ENCODE measurements at places on chromosomes 5 and 9.

DNA sequence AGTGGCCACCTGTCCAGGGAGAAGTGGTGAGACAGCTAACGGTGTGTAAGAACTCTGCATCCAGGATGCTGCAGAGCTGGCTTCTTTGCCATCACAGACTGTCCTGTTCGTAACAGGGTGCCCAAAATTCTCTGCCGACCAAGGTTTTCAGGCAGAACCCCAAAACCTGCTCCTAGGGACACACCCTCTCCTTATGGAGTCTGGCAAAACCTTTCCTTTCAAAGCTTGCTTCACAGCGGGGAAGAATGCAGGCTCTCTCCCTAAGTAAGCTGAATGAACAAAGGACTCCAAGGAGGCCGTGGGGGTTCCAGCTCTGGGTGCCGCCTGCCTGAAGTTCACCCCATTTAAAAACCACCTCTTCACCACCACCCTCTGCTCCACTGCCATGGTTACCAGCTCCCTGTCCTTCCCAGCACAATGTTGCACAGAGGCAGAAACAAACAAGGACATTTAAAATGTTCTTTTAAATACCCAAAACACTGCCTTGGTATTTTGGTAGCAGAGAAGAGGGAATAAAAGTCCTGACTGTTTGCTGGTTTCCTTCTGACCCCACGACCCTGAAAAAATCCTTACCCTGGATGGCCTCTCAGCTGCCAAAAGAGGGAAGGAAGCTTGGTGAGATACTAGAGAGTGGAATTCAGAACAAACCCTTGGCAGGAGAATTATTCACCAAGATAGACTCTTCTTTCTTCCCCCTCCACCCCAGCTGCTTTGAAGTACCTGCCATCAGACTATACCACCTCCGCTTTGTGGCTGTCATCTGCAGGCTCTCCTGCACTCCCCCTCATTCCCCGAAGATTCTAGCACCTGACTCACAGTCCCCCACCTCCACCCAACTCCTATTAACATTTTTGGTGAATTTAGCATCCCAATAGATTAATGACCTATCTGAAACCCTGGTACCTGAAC is 7.1 kb upstream of the KLF9 start:
- H3K4me1 ChIP-seq, result peaks cover 40% of the 10 kb centered on the region
- no peaks in the 10 kb centered on the region for H3K36me3 ChIP-seq
- peak; percentile 58 for DNase-seq
- H3K4me3 ChIP-seq, result peak overlapping the region; percentile 81

DNA sequence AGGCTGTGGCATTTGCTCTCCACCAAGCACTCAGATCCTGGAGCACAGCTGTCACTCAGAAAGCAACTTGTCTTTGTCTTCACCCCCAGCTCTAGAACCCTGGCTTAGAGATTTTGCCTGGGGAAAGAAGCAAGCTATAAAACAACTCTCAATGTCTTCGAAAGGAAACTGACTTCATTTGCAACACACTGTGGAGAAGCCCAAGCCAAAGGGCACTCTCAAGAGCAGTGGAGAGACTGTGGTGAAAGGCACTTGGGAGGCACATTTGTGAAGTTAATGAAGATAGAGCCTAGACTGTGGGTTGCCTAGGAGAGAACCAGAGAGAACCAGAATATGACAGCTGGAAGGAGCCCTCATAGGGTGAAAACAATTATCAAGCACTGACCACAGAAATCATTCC is 103.4 kb downstream of the CFAP95 start:
- no peaks in the 10 kb centered on the region for H3K4me1 ChIP-seq
- H3K4me3 ChIP-seq, result no peak overlapping the region
- H3K27me3 ChIP-seq, result peaks cover 17% of the 10 kb centered on the region
- H3K27ac ChIP-seq, result no peak overlapping the region

DNA sequence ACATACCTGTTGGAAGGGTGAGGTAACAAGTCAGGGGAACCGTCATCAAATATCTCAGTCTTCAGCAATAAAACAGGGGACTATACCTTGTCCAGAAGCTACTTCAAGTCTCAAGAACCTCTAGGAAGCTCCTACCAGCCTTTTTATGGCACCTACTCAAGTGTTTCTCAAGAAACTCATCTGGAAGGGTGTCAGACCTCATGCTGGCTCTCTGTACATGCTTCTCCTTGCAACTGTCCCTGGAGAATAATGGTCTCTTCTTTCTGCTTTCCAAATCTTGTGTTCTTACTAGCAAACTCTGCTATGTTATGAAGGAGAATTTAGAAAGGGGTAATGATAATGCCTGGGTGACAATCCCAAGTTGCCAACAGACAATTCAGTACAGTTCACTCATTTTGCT is 8.3 kb upstream of the PTAR1 start:
- H3K27me3 ChIP-seq, result no peaks in the 10 kb centered on the region
- no peaks in the 10 kb centered on the region for H3K4me1 ChIP-seq
- no peaks in the 10 kb centered on the region for H3K36me3 ChIP-seq
- H3K27ac ChIP-seq, result no peak overlapping the region
- no peak overlapping the region for H3K4me3 ChIP-seq
- DNase-seq, result no peak

GRCh38 chr5:138901716-138902115 is 26.6 kb upstream of the LRRTM2 start:
- peaks cover 5% of the 10 kb centered on the region for H3K36me3 ChIP-seq
- peaks cover 6% of the 10 kb centered on the region for H3K27me3 ChIP-seq
- H3K4me3 ChIP-seq, result no peak overlapping the region
- no peak overlapping the region for H3K27ac ChIP-seq
- DNase-seq, result no peak

GRCh38 chr5:76579166-76579937 is 43.9 kb downstream of the F2RL2 start:
- peaks cover 19% of the 10 kb centered on the region for H3K4me1 ChIP-seq
- no peak for DNase-seq
- peaks cover 5% of the 10 kb centered on the region for H3K36me3 ChIP-seq
- no peaks in the 10 kb centered on the region for H3K27me3 ChIP-seq

DNA sequence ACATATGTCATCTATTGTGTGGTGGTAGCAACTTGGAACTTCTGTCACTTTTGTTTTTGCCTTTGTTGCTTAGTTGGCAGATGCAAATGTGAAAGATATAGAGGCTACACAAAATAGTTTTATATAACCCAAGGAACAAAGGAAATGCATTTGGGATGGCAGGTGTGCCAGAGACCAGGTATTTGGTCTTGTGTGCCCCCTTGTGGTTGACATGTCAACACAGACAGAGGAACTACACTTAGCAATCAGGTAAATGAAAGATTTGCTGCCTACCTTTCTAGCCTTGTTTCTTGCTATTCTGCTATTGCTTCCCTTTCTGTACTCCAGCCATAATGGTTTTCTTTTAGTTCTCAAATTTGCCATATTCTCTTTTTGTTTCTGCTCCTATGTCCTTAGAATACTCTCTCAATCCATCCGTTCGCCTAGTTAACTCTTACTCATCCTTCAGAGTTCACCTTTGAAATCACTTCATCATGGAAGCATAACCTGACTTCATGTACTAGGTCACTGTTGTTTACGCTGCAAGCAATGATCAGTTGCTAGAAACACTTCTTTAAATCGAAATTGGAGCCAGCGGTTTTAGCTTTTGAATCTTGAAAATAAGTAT is 119.5 kb downstream of the TRPM3 start:
- H3K4me3 ChIP-seq, result no peak overlapping the region
- H3K27me3 ChIP-seq, result no peaks in the 10 kb centered on the region
- H3K36me3 ChIP-seq, result no peaks in the 10 kb centered on the region
- DNase-seq, result peak; percentile 15
- no peak overlapping the region for H3K27ac ChIP-seq
- H3K4me1 ChIP-seq, result no peaks in the 10 kb centered on the region

DNA sequence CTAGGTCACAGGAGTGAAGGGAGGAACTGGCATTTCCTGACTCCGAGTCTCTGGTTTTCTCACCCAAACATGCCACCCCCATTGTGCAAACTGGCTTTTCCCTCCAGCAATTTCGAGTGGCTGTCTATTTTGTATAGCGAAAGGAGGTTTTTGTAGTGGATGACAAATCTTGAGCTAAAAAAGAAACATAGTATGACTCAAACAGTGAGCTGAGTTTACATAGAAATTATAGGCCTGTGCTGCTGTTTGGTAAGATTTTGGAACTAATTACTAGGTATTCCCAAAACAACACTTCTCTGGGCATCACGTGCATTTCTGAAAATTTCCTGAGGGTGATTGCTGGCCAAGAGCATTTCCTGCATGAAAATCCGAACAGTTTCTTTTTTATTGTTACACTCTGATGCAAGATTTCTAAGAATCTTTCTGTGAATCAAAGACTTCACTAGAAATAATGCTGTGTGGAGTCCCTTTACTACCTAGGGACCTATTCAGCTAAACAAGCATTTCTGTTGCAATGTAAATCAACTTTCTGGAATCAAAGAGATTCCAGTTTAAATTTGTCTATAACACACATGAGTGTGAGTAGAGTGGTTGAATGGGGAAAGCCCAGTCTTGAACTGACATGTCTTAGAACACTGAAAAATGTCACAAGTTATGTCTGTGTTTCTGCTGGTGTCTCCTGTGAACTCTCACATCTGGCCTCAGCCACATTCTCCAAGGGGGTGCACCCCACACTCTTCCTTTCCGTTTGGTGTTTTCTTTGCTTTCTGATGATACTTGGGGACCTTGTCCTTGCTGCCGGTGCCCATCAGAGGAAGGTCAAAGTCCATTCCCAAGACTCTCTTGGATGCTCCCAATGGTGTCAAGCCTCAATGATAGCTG is 33.3 kb upstream of the DAPK1 start:
- peaks cover 12% of the 10 kb centered on the region for H3K4me1 ChIP-seq
- peak; percentile 20 for DNase-seq
- H3K27ac ChIP-seq, result peak overlapping the region; percentile 62

DNA sequence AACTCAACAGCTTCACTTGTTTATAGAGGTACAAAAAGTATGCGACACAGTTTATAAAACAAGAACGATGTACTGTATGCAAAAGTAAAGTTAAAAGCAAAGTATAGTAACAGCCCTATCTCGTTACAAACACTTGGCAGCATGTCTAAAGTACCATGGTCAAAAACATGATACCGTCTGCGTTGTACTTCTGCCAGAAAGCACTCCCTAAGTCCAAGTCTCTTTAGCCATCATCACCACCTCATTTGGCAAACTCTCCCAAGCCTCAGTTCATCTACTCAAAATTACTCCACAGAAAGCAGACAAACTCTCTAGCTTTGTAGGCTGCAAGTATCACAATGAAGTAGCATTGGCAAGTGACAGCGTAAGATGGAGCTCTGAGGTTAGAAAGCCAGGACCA is 73.4 kb downstream of the NFIB start:
- no peak overlapping the region for H3K27ac ChIP-seq
- DNase-seq, result no peak
- H3K36me3 ChIP-seq, result no peaks in the 10 kb centered on the region
- H3K27me3 ChIP-seq, result peaks cover 5% of the 10 kb centered on the region
- no peak overlapping the region for H3K4me3 ChIP-seq

DNA sequence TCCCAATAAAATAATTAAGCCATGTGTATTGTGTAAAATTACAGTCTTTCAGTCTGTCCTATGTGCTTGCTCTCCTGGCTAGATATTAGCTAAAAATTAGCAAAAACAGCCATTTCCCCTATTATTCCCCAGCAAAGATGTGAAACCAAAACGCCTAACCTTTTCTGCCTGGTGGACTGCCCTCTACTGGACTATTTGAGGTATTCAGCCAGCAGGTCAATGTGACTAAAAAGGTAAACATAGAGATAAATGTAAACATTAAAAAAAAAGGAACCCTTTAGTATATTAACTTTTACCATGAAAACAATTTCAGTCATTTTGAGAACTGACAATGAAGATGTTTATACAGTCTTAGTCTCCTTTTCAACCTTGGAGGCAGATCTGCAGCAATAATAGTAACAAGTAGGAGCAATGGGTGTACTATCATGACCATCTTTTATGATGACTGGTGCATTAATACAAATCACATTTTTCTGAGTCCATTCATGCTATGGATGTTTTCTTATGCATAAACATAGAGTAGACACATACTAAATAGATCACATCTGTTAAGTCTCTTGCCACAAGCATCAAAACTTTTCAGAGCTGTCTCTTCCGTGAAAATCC is 10.1 kb downstream of the ATG12 start:
- peak; percentile 39 for DNase-seq
- no peak overlapping the region for H3K4me3 ChIP-seq
- H3K36me3 ChIP-seq, result peaks cover 43% of the 10 kb centered on the region
- H3K27me3 ChIP-seq, result no peaks in the 10 kb centered on the region
- H3K4me1 ChIP-seq, result peaks cover 13% of the 10 kb centered on the region

GRCh38 chr5:13735691-13736090 is 208.8 kb downstream of the DNAH5 start:
- H3K27ac ChIP-seq, result no peak overlapping the region
- DNase-seq, result no peak
- no peaks in the 10 kb centered on the region for H3K36me3 ChIP-seq
- H3K4me3 ChIP-seq, result no peak overlapping the region
- H3K4me1 ChIP-seq, result no peaks in the 10 kb centered on the region

DNA sequence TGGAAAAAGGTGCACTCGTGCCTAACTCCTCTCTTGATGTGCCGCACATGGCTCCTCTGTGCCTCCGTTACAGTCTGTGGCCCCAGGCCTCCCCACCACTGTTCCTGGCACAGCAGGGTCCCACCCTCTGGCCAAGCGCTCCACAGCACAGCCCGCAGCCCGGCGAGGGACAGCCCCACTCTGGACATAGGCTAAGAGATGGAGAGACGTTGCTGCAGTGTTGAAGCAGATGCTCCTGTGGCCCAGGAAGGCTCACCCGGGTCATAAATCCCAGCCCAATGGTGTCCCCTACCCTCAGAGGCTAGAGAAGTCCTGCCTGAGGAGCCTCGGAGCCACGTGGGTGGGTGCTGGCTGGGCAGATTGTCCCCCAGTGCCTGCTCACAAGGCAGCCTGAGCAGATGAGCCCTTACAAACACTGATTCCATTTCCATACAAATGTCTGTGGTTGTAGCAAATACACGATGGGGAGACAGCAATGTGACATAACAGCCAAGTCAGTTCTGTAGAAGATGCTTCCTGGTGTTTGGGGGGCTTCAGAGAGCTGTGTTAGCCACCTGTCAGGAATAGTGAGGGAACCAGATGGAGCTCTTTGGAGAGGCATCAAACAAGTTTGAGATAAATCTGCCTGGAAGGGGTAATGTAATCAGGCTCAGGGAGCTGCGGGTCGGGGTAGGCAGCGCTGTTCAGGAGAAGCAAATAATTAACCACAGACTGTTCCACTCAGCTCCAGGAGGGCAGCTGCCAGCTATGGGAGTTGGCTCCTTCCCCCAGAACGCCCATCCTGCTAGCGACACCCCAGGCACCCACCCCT is 41.7 kb downstream of the C5orf15 start:
- peaks cover 44% of the 10 kb centered on the region for H3K4me1 ChIP-seq
- H3K36me3 ChIP-seq, result no peaks in the 10 kb centered on the region
- no peaks in the 10 kb centered on the region for H3K27me3 ChIP-seq

DNA sequence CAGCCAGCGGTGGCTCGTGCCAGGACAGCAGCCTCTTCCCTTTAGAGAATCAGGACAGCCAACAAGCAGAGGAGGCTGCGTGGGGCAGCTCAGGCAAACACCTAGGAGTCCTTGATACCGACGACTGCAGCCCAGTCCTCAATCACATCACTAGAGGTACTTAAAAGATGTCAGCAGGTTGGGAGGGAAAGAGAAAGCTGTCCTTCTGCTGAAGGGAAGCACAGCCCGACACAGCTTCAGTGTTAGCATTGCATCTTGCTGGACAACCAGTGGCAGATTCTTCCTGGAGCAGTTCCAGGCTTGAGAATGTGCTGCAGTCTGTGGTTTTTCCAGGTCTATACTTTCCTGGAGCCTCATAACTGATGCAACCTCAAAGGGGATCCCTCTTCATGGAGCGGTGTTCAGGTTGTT is 230.5 kb downstream of the SYK start:
- no peak for DNase-seq
- H3K27me3 ChIP-seq, result peaks cover 12% of the 10 kb centered on the region
- H3K4me1 ChIP-seq, result peaks cover 16% of the 10 kb centered on the region
- H3K27ac ChIP-seq, result no peak overlapping the region
- no peaks in the 10 kb centered on the region for H3K36me3 ChIP-seq
- no peak overlapping the region for H3K4me3 ChIP-seq

GRCh38 chr5:102421647-102422046 is 77.2 kb downstream of the SLCO6A1 start:
- H3K27me3 ChIP-seq, result no peaks in the 10 kb centered on the region
- H3K4me3 ChIP-seq, result no peak overlapping the region
- H3K4me1 ChIP-seq, result no peaks in the 10 kb centered on the region
- DNase-seq, result no peak
- H3K27ac ChIP-seq, result no peak overlapping the region

Data from activated CD8-positive, alpha-beta T cell treated with anti-CD3 and anti-CD28 coated beads for 36 hours (primary cell).